ENCODE measurements at places on chromosomes 3 and 15. TPM values are rescaled to one million over a fixed set of nuclear protein-coding genes. Genes with fewer than 3 reads are reported as not detected.

The CADM2 gene
- total RNA-seq, result 11.4 TPM

- no peak for DNase-seq
Measured at GRCh38 chr15:89857673-89858072, 36.1 kb downstream of the AP3S2 start.

The HTR3E gene
- total RNA-seq, result not detected

- no peak for DNase-seq
Measured at GRCh38 chr15:84750583-84751092, 2.2 kb downstream of the ZNF592 start.

- no peak for DNase-seq
Measured at GRCh38 chr3:127628788-127629466, at the start of gene PODXL2. Gene PODXL2 (plus strand): TSS chr3:127629185. CDS start chr3:127629220, 35 bp downstream.

The ACAN gene
- total RNA-seq, result 0.05 TPM

DNA sequence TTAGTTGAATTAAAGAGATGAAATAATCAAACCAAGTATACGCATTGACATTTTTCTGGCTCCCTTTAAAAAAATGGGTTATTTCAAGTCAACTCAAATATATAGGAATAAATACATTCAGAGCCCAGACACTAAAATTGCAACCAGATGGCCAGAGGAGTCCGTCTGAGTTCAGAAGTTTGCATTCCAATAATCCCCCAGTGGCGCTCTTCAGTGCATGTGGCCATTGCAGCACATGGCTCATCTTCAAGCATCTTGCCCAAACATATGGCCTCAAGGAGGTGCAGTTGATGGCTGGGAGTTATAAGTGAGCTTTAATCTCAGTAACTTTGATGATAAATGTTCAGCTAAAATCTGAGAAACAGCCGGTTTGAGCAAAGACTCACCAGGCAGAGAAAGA, 295.8 kb upstream of the LRRN1 start:
- DNase-seq, result no peak

DNA sequence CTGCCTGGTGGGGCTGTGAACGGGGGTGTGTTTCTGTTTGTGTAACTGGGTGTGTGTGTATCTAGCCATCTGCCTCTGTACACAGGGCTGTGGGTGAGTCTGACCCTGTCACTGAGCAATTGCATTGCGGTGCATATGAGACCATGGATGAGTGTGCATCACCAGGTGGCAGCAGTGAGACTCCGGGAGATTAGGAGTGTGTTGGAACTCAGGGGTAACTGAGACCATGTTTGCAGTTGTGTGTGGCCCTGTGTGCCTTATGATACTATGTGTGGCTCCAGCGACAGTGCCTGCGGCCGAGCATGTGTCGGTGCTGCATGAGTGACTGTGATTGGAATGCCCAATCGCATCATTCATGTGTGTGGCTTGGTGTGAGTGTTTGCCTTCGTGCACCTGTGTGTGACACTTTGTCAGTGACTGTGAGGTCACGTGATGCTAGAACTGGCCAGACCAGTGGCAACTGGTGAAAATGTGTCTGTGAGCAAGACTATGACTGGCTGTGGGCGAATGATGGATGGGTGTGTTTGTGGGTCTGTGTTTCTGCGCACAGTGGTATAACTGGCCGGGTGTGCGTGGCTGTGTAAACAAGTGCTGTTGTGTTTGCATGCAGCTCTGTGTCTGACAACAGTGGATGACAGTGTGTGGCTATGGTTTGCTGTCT, 14.0 kb downstream of the VILL start:
- no peak for DNase-seq

- no peak for DNase-seq
Measured at GRCh38 chr3:15783361-15783969, 14.3 kb downstream of the ANKRD28 start.

The ZNF660 gene
- total RNA-seq, result 19.2 TPM

The ITIH1 gene
- total RNA-seq, result 8.0 TPM

GRCh38 chr3:140186421-140186920, 251.5 kb downstream of the CLSTN2 start:
- DNase-seq, result no peak
